ENCODE measurements at places on chromosomes 5 and 9.

DNA sequence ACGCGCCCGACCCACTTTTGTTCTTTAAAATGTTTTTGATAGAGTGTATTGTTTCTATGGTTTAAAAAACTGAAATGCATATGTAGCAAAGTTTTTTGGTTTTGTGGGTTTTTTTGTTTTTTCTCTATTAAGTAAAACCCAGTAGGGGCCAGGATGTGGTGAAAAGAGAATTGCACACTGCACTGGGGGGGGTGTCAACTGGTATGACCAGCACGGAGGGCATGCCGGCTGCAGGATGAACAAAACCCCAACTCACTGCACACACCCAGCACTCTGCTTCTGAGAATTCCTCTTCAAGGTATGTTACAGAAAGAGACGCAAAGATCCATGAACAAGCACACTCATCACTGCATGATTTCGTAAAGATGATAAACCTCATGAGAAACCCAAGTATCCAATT lies 75.0 kb downstream of the STK10 start:
- no peak for DNase-seq

GRCh38 chr5:55564721-55565120 lies 30.0 kb upstream of the PLPP1 start:
- DNase-seq: no peak

- DNase-seq: no peak
Observed at GRCh38 chr9:96581786-96582185, 37.9 kb downstream of the CDC14B start.

DNA sequence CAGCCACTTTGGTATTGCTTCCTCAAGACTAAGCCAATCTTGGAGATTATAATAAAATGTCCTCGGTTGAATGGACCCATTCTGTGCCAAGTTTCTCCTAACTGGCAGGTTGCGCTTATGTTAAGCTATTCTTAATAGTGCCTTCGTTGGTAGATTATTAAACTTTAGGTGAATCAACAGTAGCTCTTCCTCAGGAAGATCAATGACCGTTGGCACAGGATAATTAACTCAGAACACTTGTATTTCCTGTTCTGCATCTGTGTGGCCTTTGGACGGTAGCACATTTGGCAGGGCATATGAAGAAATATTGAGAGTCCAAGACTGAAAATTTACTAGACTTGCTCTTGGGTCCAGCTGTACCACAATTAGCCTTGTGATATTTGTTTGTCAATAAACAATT lies 402.9 kb downstream of the MLLT3 start:
- DNase-seq: no peak

GRCh38 chr9:122001491-122002201 lies 91.5 kb downstream of the TTLL11 start:
- DNase-seq: no peak

DNA sequence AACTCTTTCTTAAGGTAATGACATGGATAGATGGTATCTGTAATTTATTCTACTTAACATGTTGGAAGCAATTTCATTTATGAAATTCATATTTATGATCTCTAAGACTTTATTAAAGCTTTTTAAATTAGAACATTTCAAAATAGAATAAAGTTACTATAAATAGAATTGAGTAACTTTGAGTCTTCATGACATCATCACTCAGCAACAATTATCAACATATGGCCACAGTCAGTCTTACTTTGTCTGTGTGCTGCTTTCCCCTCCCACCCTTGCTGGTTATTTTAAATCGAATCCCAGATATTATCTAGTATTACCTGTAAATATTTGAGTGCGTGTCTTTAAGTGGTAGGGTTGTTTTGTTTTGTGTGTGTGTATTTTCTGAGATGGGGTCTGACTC lies 65.2 kb downstream of the IPO11 start:
- DNase-seq: no peak

GRCh38 chr5:59840200-59840601 lies 53.3 kb downstream of the PDE4D start:
- DNase-seq: no peak

GRCh38 chr9:124551472-124552272 lies 44.5 kb upstream of the NR5A1 start:
- peak; percentile 26 for DNase-seq

DNA sequence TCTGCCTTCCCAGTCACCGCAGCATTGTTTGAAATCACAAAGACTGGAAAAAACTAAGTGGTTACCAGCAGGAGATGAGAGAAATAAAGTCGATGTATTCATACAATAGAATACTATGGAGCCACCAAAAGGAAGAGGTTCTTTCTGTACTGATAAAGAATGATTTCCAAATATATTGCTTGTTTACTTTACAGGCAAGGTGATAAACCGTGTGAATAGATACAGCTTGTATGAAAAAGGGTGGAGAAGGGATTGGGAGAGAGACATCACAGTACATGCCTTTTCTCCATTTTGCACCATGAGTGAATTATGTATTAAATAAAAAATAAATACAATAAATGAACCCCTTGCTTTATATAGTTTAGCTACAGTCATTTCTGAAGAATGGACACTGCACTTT lies 91.7 kb downstream of the RFK start:
- no peak for DNase-seq

- no peak for DNase-seq
Observed at GRCh38 chr9:116550696-116551436, 136.2 kb upstream of the TRIM32 start.

DNA sequence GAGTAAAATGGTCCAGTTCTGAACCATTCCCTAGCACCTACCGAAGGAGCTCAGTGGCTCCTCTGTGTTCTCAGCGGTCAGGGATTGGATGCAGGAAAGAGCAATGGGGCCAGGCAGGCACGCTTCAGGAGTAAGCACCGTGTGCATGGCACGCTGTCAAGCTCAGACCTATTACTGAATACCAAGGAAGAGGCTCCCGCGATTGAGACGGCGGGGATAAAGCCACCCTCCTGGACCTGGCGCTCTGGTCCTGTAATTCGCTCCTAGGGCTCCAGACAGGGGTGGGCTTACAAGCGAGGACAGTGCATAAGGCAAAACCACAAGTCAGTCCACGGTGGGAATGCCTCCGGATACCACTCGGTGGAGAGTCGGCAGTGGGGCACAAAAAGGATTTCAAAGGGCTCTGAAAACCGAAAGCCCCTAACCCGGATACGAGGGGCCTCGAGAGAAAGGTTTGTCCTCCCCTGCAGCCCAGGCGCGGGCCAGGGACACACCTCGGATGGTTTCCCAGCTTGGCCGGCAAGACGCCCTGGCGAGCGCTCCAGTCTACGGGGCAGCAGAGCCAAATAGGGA lies 988 bp downstream of the OXCT1 start:
- no peak for DNase-seq

GRCh38 chr9:137317718-137318511 lies 15.8 kb upstream of the NRARP start:
- DNase-seq: no peak

GRCh38 chr5:60377826-60378225 lies 322.1 kb downstream of the DEPDC1B start:
- DNase-seq: no peak

- no peak for DNase-seq
Observed at GRCh38 chr9:2181792-2182191, 166.6 kb downstream of the SMARCA2 start.

DNA sequence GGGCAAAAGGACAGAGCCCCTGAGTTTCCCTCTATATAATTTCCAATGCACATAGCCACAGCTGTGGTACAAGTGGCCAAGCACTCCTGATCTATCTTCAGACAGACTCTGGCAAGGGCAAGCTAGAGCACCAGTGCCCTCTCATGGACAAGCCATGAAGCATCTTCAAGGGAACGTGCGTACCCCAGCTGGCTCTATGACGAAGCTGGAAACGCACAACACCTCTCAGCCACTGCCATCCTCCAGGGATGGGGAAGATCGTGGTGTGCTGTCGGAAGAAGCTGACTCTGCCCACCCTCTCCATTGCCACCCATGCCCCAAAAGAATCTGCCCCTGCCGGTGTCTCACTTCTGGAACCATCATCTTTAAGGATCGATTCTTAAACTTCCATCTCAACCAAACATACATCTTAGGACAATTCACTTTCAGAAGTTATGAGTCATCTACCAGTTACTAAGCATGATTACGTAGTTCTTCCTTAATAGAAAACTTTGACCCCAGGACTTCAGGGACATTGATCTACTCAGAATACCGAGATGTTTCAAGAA lies 482.9 kb downstream of the AGTPBP1 start:
- peak; percentile 46 for DNase-seq

- no peak for DNase-seq
Observed at GRCh38 chr9:130450344-130451003, 5.7 kb downstream of the ASS1 start.

- DNase-seq: no peak
Observed at GRCh38 chr5:65150599-65151304, 331.0 kb downstream of the ADAMTS6 start.

- no peak for DNase-seq
Observed at GRCh38 chr5:157247267-157247666, 18.7 kb upstream of the CYFIP2 start.

DNA sequence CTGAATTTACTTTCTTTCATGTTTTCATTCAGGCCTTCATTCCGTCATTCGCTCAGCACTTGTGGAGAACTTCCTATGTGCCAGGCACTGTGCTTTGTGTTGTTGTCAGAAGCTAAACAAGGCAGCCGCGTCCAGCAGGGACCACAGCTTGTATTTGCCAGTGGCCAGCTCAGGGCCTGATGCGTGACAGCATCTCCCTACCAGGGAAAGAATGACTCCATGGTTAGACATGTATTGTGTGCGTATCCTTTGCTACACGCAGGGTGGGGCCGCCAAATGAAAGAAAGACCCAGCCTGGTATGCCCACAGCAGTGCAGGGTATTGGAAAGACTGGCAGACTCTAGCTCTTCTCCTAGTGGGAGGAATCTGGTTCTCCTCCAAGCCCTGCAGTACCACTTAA lies 4.7 kb upstream of the COL27A1 start:
- no peak for DNase-seq

DNA sequence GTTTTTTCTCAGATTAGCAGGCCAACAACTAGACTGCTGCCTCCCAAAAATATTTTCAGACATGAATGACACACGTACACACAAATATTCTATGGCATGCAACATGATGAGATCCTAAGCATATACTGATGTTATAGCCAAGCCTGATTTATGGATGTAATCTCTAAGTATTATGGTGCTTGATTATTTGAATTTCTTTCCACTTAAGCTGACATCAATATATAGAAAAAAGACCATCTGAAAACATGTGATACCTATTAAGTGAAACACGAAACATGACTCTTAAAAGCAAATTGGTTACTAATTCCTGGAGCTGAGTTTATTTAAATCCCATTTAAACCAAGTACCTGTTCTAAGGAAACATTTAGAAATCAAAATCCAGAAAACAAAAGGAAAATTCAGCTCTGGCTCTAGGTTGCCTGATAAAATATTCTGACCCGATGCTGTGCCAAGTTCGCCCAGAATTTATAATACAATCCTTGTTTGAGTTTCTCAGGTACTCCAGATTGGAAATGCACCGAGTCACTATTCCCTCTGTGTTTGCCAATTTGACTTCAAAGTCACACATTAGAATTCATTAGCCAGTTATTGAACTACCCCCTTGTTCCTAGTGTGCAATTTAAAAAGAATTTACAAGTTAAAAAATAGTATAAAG lies 548.6 kb downstream of the CSNK1G3 start:
- DNase-seq: peak; percentile 5

- DNase-seq: peak; percentile 54
Observed at GRCh38 chr5:171149772-171150171, 159.3 kb upstream of the TLX3 start.

- no peak for DNase-seq
Observed at GRCh38 chr5:87368601-87369000, 44.1 kb downstream of the CCNH start.

- DNase-seq: no peak
Observed at GRCh38 chr5:36202521-36202961, 39.2 kb downstream of the NADK2 start.

GRCh38 chr5:134600600-134600999 lies 32.0 kb downstream of the SAR1B start:
- DNase-seq: no peak

- DNase-seq: no peak
Observed at GRCh38 chr9:18996211-18996610, 36.8 kb downstream of the SAXO1 start.

- DNase-seq: no peak
Observed at GRCh38 chr9:93686127-93686879, 109.9 kb downstream of the PHF2 start.

GRCh38 chr5:141186897-141187512 lies at the start of gene PCDHB9:
Gene PCDHB9, plus strand, starts transcription at chr5:141187161. Its CDS starts 158 bp downstream, at chr5:141187319.
- no peak for DNase-seq

- peak; percentile 94 for DNase-seq
Observed at GRCh38 chr5:36040651-36041536, 25.8 kb downstream of the UGT3A2 start.

DNA sequence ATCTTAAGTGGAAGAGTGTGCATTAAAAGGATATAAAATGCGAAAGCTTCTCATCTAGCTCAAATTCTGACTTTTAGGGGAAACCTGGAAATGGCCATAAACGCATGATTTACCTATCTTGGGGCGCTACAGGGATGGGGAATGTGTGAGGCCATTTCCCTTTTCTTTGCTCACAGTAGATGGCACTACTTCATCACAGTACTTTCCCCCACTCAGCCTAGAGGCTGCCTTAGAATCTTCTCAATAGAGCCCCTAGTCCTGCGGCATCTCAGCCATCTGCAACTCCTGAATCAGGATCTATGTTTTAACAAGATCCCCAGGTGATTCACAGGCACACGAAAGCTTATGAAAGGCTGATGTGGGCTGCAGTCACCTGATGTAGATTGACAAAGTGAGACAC lies 110.8 kb downstream of the LHFPL2 start:
- no peak for DNase-seq

- DNase-seq: no peak
Observed at GRCh38 chr5:158198636-158199035, 339.7 kb upstream of the CLINT1 start.

- DNase-seq: no peak
Observed at GRCh38 chr5:173752653-173753052, 135.5 kb upstream of the CPEB4 start.

GRCh38 chr5:156121882-156122281 lies 205.1 kb upstream of the SGCD start:
- DNase-seq: no peak

DNA sequence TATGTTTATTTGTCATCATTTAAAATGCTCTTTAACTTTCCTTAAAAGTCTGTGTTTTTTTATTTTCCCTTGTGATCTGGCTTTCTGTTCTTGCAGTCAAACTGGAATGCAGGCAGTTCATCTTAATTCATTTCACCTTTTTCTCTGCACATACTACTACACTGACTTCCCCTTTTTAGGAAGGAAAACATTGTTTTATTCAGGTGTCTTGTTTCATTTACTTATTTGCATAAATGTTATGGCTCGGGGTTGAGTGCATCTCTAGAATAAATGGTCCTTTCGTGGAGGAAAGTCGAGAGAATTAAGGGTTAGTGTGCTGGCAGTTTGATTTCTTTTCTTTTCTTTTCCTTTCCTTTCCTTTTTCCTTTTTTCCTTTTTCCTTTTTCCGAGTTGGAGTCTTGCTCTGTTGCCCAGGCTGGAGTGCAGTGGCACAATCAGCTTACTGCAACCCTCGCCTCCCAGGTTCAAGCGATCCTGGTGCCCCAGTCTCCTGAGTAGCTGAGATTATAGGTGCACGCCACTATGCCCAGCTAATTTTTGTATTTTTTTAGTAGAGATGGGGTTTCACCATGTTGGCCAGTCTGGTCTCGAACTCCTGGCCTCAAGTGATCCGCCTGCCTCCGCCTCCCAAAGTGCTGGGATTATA lies 76.0 kb upstream of the LRRC70 start:
- no peak for DNase-seq

GRCh38 chr5:3385991-3386519 lies 209.6 kb upstream of the IRX1 start:
- no peak for DNase-seq

GRCh38 chr5:80153586-80154126 lies 102.2 kb downstream of the SERINC5 start:
- no peak for DNase-seq
